ENCODE measurements at places on chromosomes 6 and 20. TPM values are rescaled to one million over a fixed set of nuclear protein-coding genes. Genes with fewer than 3 reads are reported as not detected.

Gene FNDC11
- total RNA-seq = 1.6 TPM

Gene PPARD
- 31.2 TPM for total RNA-seq

Gene TFAP2D
- total RNA-seq = not detected

Gene CFAP206
- total RNA-seq = 1.3 TPM

Gene ADGRF5
- total RNA-seq = 25.9 TPM

Gene SAMD10
- 17.4 TPM for total RNA-seq

Gene RIPK1
- total RNA-seq = 28.4 TPM

Gene ULBP2
- total RNA-seq = 3.0 TPM

Gene SPATS1
- total RNA-seq = not detected

Gene CLIC1
- total RNA-seq = 276 TPM

Gene ASIP
- 0.70 TPM for total RNA-seq

Gene MCM8
- total RNA-seq = 6.0 TPM

Gene SSTR4
- total RNA-seq = not detected

Gene TXLNB
- total RNA-seq = 0.94 TPM

Gene SLC17A2
- total RNA-seq = not detected

Gene COL20A1
- not detected for total RNA-seq

Gene MUC21
- not detected for total RNA-seq

Gene ZBP1
- total RNA-seq = 2.4 TPM

Gene MEI4
- total RNA-seq = 0.47 TPM

Gene CD40
- total RNA-seq = 29.0 TPM

Gene OR12D1
- not detected for total RNA-seq

Gene BPIFB4
- not detected for total RNA-seq

Gene RBBP8NL
- 11.4 TPM for total RNA-seq

Gene RRAGD
- 14.6 TPM for total RNA-seq

Gene SLC52A3
- total RNA-seq = 19.1 TPM

Gene TMEM170B
- total RNA-seq = 2.9 TPM

Gene GHRH
- total RNA-seq = not detected

Gene DPPA5
- not detected for total RNA-seq

Gene MBOAT1
- 25.0 TPM for total RNA-seq

Gene SLC22A2
- not detected for total RNA-seq

Gene PI3
- 1.7 TPM for total RNA-seq

Gene PACSIN1
- 1.9 TPM for total RNA-seq

Gene KIAA1755
- total RNA-seq = 3.9 TPM

Gene LZTS3
- 10.1 TPM for total RNA-seq

Gene CPNE5
- total RNA-seq = 3.6 TPM

Gene SRSF12
- 0.57 TPM for total RNA-seq

Gene ZSCAN23
- 11.2 TPM for total RNA-seq

Gene CST7
- total RNA-seq = 1.6 TPM

Gene BFSP1
- total RNA-seq = 1.0 TPM

Gene TRERF1
- total RNA-seq = 24.7 TPM

Gene SPDEF
- 3.5 TPM for total RNA-seq

Gene ISM1
- 8.4 TPM for total RNA-seq

Gene C6orf141
- total RNA-seq = 1.6 TPM

Gene OVOL2
- total RNA-seq = 16.2 TPM

Gene PSMB1
- total RNA-seq = 118 TPM

Gene HLA-C
- 451 TPM for total RNA-seq

Gene COL21A1
- total RNA-seq = 9.3 TPM

Gene DACT2
- total RNA-seq = 0.94 TPM

Gene SPEF1
- 0.29 TPM for total RNA-seq

Gene PRKN
- 12.1 TPM for total RNA-seq

Gene SRMS
- total RNA-seq = 0.26 TPM

Gene PREP
- total RNA-seq = 37.9 TPM

Gene SLC22A1
- total RNA-seq = 1.2 TPM

Gene GPRC6A
- not detected for total RNA-seq

Gene SMOC2
- 26.1 TPM for total RNA-seq

Gene CEP85L
- total RNA-seq = 34.5 TPM
